ENCODE measurements at places on chromosomes 7 and 10.

GRCh38 chr7:106524690-106525059, 136.3 kb downstream of the CCDC71L start:
- DNase-seq, result no peak

DNA sequence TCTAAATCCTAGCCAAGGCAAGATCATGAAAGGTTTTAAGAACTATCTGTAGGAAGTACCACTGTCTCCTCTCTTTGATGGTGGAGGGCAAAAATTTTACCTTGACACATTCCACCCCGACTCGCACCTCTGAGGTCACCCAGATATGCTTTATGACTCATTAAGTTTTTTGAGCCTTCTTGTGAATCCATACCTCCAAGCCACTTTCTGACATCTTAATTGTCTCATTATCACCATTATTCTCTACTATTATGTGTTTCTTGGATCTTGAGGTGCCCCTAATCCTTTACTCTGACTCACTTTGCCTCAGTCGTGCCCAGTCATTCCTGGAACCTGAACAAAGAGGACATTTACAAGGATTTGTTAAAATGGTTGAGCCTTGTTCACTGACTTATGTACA, 146.6 kb downstream of the RAPGEF5 start:
- DNase-seq, result no peak

DNA sequence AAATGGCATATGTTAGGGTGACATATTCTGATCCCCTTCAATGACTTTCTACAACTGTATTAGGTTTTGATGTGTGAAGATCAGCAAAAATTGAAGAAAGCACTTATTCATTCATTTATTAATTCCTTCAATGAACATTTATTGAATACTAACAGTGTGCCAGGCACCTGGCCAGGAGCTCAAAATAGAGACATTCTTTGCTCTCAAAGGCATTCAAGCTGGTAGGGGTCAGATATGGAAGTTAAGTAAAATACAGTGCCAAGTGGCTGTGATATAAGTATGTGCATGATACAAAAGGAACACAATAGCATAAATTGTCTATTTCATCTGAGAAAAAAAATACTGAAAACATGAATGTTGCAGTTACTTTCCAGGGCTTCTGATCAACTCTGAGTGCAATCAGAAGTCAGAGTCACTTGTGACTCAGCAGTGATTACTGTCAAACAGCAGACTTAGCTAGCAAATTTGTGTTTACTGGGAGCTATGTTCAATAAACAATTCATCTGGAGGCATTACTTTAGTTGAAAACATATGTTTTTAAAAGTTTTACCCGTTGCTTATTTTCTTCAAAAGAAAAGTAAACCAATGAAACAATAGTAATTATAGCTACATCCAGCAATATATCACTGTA, 60.4 kb upstream of the CACNB2 start:
- DNase-seq, result no peak

DNA sequence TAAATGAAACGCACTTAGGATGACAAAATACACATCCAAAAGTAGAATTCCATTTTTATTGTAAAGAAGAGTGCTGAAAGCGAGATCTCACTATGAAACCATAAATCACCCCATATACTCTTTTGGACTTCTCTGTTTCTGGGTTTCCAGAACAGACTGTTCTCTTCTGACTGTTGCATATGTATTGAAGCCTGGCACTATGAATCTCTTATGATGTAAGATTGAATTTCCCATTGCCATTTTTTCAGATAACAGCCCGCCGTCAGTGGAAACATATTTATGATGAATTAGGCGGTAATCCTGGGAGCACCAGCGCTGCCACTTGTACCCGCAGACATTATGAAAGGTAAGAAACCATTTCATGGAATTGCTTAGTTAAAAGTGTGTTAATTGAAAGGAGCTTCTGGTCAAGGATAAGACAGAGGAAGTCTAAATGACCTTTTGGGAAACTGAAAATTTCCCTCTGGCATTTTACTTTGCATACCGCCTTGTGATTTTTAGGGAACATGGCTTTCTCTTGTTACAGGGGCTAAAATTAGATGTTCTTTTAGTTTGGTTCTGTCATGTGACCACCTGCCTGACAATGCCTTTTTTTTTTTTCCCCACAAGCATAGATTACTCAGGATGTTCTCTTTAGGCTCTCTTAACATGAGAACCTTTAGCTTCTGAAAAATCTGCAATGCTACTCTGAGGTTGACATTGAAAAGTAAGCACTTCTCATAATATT, 168.1 kb downstream of the ARID5B start:
- no peak for DNase-seq

DNA sequence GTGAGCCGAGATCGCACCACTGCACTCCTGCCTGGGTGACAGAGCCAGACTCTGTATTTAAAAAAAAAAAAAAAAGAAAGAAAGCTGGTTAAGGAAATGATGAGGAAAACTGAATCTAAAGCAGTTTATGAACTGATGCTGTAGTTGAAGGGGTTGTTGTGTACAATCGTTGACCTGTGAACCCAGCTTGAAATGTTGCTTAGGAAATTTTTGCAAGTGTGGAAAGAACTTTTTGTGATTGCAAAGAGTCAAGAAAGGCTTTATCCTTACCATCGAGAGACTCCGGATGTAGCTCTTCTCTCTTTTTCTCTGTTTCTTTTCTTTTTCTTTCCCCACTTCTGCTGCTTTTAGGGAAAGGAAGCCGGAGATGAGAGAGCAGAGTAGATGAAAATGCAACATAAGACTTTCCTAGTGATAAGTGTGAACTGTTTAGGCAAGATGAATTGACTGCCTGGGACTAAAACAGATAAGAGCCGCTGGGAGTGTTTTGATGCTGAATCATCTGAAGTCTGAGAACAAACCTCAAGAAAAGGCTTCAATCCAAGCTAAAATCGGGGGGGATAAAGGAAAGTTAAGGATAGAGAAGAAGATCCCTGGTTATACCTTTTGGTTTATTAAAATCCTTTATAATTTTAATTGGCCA, 69.0 kb downstream of the TAF3 start:
- no peak for DNase-seq

- DNase-seq, result no peak
These were observed 75.2 kb upstream of the KIF5B start for GRCh38 chr10:32131388-32131787.
